ENCODE measurements at places on chromosomes 12 and 14.

DNA sequence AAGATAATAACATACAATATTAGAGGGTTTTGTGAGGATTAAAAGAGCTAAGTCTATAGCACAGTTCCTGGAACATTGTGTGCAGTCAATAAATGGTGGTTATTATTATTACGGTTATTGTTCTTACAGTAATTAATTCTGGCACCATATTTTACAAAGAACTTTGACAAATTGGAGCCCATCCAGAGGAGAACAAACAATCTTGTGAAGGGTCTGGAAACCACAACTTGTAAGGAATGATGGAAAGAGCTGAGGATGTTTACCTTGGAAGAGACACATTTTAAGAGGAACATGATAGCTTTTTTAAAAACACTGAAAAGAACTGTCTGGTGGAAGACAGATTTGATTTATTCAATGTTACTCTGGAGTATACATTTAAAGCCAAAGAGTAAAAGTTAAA lies 150.5 kb upstream of the KRR1 start:
- no peak for DNase-seq

- DNase-seq: no peak
Measured at GRCh38 chr12:110780448-110780847, 37.8 kb upstream of the PPP1CC start.

DNA sequence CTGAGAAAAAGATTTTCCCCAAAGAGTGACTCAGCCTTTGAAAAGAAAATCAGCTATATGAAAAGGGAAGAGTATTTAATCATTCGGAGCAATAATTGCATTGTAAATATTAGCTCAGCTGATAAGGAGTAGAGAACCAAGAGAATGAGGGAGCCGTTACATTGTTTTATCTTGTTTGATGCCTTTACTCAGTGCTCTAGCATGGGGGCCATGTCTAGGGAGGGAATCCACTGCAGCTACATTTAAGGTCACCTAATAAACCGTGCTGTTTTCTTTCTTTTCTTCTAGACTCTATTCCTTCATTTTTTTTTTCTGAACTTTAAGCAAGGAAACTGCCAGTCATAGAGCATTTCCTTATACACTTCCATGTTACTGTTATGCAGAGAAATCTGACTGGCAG lies 447.0 kb downstream of the DIO2 start:
- DNase-seq: no peak

GRCh38 chr14:77103951-77104350 lies 5.9 kb downstream of the CIPC start:
- DNase-seq: no peak

DNA sequence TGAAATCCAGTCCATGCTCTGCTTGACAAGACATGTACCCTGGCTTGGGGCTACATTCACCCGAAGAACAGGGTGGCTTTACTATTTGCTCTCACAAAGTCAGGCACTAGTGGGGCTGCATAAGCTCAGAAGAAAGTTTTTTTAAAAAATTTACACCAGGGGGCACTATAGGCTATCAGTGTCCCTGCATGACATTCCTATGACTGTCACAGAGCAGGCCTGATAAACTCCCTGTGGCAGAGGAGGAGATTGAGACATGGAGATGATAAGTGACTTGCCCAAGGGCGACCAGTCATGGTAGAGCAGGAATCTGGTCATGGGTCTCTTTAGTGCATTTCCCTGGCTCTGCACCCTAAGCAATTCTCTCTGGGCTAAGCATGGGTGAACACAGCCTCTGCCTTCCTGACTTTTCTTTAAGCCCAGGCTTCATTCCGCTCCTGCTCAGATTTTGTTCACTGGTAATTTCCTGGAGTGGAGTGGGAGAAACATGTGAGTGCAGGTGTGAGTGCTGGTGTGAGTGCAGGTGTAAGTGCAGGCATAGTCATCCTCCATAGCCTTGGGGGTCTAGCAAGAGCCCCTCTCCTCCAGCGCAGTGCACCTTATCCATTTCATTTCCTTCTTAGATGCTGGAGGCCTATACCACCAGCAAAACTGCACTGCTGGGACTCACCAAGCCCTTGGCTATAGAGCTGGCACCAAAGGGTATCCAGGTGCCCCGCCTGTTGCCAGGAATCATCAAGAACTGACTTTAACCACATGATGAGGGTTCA lies 91.6 kb downstream of the DHRS2 start:
- DNase-seq: no peak

DNA sequence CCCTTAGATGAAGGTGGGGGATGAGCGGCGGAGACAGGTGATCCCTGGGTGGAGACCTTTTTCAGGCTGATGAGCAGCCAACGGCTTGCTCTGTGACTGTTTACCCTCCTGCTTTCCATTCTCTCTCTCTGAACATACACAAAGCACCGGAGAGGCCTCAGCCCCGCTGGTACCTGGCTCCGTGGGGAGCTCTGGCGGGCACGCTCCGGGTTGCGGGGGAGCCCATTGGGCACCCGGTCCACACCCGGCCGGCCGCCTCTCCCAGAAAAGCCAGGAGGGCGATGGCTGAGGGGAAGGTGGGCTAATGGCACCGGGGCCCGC lies 545 bp downstream of the SMARCC2 start:
- no peak for DNase-seq

DNA sequence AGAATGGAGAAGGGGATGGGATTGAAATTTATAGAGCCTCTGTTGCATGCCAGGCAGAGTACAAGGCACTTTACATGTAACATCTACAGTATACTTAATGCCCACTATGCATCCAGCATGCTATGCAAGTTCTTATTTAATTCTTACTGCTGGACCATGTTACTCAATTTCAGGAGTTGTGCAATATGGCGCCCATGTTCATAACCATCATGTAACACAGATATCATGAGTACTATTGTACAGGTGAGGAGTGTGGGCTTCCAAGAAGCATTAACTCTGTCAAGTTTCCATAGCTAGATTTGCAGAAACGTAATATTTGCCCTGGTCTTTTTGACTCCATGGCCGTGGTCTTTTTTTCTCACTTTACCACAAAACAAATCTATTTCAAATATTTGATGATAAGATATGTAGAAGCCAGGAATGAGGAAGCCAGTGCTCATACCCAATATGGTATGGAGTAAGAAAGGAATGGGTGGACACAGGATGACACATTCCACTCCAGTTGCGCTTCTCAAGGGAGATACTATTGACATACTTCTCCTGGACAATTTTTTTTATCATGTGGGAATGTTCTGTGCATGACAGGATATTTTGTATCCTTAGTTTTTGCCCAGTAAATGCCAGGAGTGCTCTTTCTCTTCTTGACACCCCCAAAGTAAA lies 191.8 kb downstream of the C12orf75 start:
- DNase-seq: no peak

DNA sequence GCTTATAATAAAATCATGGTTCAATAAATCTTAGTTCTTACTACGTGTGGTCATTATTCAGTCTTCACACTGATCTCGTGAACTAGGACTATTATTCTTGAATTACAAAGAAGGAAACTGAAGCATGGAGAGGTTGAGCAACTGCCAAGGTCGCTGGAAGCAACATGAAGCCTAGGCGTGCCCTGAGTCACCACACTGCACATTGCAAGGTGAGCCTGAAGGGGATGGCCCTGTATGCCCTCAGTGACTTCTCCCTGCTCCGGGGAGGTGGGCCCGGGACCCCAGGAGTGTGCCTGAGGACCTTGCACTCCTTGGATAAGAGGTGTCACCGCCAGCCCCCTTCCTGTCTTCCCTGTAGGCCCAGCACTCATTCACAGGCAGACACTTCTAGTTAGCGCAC lies 161.6 kb downstream of the CACNA1C start:
- DNase-seq: no peak

DNA sequence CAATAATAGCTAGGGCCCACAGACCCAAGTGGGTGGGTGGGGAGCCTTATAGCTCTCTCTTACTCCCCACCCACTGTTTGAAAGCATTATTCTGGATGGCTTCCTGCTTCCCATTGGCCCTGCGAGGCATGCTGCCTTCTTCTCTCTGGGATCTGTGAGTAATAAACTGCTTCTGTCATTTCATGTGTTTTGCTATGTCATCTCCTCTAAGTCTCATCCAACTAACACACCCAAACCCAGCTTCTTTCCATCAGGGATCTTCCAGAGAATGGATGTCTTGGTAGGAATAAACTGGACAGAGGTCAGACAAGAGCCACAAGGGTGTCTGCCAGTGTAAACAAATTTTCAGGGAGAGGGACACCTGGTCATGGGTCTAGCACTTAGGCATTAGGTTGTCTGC lies 66.4 kb upstream of the BDKRB2 start:
- no peak for DNase-seq

DNA sequence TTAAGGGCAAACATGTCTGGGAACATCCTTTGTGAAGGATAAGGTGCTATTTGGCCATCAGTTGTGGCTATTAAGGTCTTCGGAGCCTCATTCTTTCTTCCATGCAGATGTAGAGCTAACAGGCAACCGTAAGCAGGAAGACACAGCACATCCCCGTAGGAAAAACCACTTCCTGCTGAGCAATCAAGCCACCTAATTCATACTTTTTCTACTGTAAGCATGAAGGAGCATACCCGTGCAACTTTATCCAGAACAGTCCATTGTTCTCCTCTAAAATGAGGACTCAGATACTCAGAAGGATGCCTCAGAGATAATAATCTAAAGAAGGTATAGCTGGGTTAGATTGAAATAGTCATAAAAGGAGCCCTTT lies 232.0 kb downstream of the PPM1H start:
- DNase-seq: no peak

DNA sequence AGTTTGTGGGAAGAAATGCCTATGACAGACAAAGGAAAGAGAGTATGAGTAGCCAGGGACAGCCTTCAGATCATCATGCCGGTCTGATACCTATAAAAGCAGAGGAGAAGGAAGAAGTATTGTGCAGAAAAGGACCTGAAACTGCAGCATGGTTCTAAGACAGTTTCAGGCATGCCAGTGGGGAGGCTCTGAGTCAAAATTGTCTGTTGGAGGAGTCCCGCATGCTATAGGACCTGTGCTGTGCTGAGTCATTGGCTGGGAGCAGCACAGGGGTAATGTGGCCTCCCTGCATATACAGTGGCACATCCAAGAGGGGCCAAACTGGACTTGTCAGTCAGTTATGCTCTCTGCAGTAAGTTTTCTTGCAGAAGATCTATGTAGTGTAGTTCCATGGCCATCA lies 40.7 kb downstream of the NEUROD4 start:
- DNase-seq: no peak

DNA sequence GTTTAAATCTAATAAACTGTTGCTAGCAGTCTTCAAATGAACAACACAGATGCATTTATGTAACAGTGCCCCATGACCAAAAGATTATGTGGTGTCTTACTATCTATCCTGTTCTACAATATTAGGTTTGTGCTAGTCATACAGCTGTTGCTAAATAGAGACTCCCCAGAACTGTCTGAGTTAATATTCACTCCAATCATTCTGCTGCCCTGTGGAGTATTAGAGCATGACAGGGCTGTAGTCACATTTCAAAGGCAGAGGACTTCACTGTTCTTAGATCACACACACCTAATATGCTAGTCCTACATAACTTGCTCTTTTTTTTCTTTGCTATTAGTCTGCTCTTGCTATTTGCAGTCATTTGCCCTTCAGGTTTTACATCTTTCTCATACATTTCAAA lies 157.6 kb upstream of the MDGA2 start:
- no peak for DNase-seq

DNA sequence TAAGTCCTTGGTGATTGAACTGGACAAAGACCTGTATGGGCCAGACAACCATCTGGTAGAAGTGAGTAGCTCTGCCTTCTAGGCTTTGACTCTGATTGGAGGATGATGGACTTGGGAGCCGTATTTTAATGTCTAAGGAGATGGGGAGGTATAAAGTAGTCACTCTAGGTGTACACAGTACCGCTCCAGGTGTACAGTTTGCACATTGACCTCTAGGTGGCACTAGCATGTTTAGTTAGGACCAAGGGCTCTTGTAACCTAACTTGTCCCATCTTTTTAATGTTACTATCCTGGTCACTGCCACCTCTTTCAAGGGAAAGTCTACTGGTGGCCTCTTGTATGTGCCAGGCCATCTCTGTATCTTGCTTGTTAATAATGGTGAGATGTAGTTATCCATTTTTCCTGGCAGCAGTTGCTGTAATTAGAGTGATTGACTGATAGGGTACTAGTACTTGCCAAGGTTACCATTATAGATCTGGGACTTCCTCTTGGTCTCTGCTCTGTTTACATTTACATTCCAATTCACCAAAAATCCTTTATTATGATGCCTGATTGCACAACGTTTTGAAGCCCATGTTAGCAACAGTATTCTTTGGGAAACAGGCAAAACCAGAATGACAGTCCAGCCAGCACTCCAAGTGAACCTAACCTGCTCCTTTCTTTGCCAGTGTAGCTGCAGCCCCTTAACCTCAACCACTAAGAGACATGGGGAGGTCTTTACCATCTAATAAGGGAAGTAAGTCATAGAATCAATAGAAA lies 3.6 kb downstream of the SMARCD1 start:
- DNase-seq: no peak

GRCh38 chr14:81889529-81889928 lies 355.9 kb upstream of the SEL1L start:
- DNase-seq: no peak

DNA sequence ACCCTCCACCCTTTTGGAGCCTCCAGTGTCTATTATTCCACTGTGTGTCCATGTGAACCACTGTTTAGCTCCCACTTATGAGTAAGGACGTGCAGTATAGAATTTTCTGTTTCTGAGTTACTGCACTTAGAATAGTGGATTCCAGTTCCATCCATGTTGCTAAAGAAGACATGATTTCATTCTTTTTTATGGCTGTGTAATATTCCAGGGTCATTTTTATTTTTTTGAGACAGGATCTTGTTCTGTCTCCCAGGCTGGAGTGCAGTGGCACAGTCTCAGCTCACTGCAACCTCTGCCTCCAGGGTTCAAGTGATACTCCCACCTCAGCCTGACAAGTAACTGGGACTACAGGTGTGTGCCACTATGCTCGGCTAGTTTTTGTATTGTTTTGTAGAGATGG lies 31.6 kb downstream of the EML1 start:
- DNase-seq: no peak

DNA sequence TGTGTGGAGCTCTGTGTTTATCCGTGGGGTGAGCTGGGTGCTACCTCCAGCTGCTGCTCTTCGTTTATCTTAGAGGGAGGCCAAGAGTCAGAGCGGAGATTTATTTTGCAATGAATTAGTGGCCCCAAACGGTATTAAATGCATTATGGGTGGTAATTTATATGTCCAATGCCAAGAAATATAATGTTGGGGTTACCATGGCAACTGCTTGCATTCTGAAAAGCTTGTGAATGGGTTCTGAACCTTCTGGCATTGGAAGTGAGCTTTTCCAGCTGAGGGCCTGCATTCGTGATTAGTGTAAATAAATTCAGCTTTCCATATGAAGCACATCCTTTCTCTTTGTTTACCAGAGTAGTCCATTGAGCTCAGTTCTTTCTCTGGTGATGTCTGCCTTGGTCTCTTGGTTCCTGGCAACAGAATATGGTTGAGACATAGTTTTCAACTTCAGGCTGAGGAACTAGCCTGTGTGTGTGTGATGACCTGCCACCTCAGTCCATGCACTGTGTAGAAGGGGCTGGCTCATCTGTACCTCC lies 51.8 kb downstream of the TRAF3 start:
- DNase-seq: no peak

GRCh38 chr12:120264904-120265472 lies 542 bp downstream of the PXN start:
- DNase-seq: no peak

DNA sequence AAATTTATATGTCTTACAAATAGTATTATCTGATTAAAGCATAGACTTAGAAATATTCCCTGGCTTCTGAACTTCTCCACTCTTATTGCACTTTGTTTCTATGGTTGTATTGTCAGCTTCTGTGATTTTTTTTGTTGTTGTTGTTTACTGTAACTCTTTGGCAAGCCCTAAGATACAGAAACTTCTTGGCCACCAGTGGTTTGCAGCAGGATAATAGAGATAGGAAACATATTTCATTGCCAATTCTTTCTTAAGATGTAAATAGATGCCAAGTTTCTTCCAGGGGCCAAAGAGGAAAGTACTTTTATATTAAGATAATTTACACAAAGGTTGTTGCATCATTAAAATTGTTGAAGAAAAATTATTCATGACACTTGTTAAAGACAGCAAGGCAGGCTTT lies 123.8 kb downstream of the PTPRB start:
- DNase-seq: no peak

All from vagina (tissue), 2 donors.